NCI-H524 treated with DMSO at 0.1 percent for 48 hours (cell line): ENCODE measurements at places on chromosomes 16 and 17.

GRCh38 chr17:28811651-28812090, 30.9 kb downstream of the FAM222B start:
- DNase-seq, result no peak

DNA sequence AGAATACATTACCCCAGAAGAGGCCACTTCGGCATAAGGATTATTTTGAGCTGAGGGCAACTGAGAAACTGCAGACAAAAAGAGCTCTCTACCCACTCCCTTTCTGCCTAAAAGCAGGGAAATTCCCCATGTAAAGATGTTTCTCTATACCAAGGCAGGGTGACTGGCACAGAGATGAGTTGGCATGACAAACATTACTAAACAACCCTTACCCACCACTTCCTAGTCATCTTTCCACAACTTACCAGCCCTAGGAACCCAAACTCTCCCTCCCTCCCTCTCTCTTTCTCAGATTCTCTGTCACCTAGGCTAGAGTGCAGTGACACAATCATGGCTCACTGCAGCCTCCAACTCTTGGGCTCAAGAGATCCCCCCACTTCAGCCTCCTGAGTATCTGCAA, 68.6 kb downstream of the EMP2 start:
- no peak for DNase-seq

GRCh38 chr16:80710918-80711317, 93.5 kb downstream of the CDYL2 start:
- DNase-seq, result no peak

DNA sequence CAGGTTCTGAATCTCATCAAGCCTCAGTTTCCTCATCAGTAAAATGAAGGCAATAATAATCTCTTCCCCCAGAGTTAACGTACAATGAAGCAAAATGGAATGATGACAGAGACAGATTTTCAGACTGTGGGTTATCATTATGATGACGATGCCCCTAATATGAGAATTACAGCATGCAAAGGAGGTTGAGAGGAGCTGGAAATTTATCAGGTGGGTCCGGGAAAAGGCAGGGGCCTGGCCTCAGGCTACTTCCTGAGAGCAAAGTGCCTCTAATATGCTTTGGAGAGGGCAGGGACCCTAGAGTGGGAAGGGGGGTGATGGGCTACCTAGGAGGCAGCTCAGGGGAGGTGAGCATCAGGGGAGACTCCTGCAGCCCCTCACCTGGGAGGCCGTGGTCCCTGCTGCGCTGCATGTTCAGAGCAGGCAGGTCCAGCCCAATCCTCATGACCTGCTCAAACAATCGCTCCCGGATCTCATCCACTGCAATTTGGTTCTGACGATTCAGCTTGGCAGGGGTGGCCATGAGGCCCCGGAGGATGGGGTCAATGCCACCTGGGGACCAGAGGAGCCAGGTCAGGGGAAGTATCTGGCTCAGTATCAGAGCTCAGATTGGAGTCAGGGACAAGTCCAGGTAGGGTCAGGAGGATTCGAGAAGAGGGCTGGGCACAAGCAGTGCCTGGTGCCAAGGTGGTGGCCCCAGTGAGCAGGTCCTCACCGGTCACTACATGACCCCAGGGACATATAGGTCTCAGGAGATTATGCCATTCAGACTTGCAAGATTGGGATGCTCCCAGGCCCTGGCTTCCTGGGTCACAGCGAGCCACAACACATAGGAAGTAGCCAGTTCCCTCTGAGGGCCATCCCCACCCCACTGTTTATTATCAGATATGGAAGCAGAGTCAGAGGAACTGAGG, 8.1 kb downstream of the MPO start:
- DNase-seq, result no peak

GRCh38 chr16:84507011-84507982, 2.8 kb upstream of the MEAK7 start:
- DNase-seq, result no peak

- no peak for DNase-seq
Observed at GRCh38 chr17:69287168-69287567, 39.8 kb downstream of the ABCA5 start.

DNA sequence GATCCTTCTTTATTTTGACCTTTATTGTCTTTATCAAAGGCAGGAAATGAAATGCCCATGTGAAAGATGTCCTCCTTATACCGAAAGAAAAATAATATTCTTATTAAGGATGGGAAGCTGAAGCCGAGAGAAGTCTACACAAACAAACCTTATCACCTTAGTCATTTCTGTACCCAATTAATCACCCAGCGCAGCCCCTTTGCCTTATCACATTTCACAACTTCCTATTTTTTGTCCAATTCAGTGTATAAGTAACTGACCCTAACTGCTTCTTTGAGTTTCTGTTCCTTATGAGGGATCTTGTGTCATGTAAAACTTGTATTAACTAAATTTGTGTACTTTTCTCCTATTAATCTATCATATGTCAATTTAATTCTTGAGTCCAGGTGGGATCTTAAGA, 16.4 kb upstream of the CCL23 start:
- DNase-seq, result no peak

GRCh38 chr16:89944773-89945172, 3.8 kb upstream of the DEF8 start:
- no peak for DNase-seq

GRCh38 chr17:66777689-66778225, 57.2 kb upstream of the CACNG5 start:
- DNase-seq, result no peak

DNA sequence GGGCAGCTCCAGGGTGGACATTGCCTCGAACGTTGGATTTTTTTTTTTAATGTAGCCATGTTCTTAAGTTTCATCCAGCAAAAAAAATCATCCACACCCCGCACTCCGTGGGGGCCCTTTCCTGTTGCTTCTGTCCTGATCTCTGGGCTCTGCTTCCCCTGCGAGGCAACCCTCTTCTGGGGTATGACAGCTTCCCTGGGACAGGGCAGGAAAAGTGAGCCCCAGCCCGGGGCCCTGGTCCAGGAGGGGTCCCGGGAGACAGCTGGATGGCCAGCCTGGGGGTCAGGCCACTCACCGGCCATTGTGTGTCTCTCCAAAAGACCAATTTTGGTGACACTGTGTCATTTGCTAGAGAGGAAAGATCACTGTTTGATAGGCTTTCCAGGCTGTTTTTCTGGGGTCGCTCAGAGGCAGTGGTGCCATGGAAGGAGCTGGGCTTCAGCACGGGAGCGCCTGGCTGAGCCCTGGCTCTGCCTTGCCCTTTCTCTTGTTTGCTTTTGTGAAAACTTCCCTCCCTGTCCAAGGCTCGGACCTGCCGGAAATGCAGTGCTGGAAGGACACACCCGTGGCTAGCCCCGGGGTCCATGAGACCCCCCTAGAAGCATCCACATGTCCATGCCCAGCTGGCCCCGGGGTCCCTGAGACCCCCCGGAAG, 41.0 kb upstream of the CHMP6 start:
- DNase-seq, result no peak

DNA sequence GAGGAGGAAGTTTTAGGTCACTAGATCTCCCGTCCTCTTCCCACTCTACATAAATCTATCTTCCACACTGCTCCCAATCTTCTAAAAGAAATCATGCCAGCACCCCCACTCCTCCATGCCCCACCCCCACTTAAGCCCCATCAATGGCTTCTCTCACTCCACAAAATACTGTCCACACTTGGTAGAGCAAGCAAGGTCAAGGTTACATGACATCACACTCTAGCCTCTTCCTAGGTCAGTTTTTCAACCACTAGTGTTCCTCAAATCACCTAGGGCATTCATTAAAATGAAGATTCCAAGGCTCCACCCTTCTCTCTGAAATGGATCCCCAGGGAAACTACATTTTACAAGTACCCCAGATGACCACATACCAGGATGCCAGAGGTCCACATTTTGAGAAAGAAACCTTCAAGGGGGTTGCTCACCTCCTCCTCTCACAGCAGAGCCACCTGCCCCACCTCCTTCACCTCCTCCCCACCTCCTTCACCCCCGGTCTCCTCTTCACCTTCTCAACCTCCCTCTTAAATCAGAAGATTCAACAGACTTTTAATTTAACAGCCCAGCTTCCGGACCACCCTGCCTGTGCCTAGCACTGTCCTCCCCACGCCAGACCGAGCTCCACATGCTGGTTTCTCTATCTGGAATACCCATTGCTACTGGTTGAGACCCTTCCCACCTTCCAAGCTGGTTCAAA, 3.2 kb downstream of the AMFR start:
- no peak for DNase-seq

- DNase-seq, result no peak
Observed at GRCh38 chr16:12529582-12529981, 274.1 kb downstream of the CPPED1 start.

- no peak for DNase-seq
Observed at GRCh38 chr16:78050734-78051400, 28.5 kb downstream of the CLEC3A start.

DNA sequence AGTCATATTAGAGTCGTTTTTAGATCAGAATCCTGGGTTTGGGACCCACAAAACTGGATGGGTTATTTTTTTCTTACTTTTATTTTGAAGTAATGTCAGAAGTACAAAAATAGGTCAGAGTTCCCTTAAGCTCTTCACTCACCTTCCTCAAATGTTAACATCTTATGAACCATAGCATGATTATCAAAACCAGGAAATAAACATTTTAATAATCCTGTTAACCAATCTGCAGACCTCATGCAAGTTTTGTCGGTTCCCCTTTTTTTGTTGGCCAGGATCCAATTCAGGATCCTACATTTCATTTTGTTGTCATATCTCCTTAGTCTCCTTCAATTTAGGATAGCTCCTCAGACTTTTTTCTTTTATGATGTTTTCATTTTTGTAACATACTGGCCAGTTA, 162.0 kb downstream of the CHD9 start:
- no peak for DNase-seq

DNA sequence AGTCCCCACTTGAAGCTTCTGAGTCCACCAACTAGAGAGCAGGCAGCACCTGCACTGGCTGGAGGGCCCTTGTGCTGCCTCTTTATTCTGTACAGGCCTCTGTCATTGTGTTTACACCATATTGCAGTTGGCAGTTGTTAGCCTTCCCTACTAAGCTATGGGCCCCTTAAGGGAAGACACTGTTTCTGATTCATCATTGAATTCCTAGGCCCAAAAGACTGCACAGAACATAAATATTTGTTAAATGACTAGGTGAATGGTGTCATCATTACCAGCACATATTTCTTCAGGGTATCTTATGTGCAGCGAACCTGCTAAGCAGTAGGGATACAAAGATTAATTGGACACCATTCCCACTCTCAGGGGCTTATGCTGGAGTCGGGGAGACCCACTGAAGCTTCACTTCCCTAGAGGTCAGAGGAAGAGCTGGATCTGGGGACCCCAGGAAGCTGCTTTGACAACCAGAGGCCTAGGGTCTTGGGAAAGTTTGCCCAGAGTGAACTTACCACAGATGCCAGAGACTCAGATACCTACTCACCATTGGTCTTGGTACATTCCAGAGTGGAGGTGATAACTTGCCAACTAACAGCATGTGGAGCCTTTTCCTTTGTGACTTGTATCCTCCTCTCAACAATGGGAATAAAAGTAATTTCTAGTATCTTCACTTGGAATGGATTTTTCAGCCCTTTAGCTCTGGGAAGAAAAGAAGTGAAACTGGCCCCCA, 28.7 kb upstream of the DDX52 start:
- DNase-seq, result no peak

- DNase-seq, result no peak
Observed at GRCh38 chr17:50347117-50347893, 1.4 kb downstream of the XYLT2 start.

- DNase-seq, result no peak
Observed at GRCh38 chr16:73433731-73434307, 385.9 kb upstream of the ZFHX3 start.

DNA sequence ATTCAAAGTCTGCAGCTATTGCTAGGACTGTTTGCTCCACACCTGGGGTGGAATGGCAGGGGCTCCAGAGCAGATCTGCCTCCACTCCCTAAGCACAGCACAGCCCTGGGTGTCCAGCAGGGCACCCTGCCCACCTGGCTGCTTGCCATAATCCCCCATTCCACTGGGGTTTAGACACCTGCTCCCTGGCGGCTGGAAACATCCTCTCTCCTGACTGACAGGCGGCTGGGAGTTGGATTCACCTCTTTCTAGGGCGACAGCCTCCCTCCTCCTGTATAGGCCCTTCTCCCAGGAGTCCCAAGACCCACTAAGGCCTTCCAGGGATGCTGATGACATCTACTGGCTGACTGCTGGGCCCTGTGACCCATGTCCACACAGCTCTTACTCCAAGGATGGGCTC, 18.0 kb downstream of the HDAC5 start:
- DNase-seq, result peak; percentile 69

- no peak for DNase-seq
Observed at GRCh38 chr17:70405492-70406220, 236.3 kb downstream of the KCNJ2 start.
